ENCODE measurements at places on chromosomes 1 and 21.
A peak's percentile ranks its signal among the peaks of the same experiment; 100 is the strongest.

GRCh38 chr1:7346600-7347570 lies 424.2 kb upstream of the VAMP3 start:
- no peak for DNase-seq

GRCh38 chr1:164320790-164321731 lies 237.9 kb upstream of the PBX1 start:
- DNase-seq, result peak; percentile 8

DNA sequence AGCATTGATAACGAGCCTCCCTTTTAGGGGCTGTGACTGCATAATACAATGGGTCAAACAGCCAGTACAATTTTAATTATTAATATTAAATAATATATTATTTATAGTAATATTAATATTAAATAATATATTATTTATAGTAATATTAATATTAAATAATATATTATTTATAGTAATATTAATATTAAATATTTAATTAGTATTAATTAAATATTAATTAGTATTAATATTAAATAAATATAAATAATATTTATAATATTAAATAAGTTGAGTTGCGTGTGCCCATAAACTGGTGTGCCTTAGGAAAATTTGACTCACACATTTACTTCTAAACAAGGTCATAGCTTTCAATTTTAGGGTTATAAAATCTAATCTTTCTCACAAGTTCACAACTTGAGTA lies 509.3 kb upstream of the RGS18 start:
- no peak for DNase-seq

DNA sequence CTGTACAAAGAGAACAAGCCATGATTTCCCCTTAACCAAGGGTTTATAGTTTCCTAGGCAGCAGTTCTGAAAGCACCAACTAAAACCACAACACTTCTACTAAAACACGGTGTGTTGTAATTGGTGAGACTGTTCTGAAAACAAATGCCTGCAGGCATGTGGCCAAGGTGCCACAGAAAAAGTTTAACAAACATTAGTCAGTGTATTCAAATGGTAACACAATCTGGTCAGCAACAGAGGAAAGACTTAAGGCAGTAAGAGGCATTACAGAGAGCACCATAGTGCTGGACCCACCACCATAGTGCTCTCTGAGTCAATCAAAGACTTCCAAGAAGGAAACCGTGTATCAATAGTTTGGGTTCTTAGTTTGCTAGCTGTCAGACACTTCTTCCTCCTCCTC lies 16.7 kb downstream of the SNIP1 start:
- DNase-seq, result peak; percentile 57

DNA sequence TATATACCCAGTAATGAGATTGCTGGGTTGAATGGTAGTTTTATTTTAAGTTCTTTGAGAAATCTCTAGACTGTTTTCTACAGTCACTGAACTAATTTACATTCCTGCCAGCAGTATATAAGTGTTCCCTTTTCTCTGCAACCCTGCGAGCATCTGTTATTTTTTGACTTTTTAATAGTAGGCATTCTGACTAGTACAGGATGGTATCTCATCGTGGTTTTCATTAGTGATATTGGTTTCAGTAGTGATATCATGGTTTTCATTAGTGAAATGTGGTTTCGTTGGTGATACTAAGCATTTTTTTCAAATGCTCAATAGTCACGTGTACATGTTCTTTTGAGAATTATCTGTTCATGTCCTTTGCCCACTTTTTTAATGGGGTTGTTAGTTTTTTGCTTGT lies 316.8 kb downstream of the PTBP2 start:
- peak; percentile 24 for DNase-seq

DNA sequence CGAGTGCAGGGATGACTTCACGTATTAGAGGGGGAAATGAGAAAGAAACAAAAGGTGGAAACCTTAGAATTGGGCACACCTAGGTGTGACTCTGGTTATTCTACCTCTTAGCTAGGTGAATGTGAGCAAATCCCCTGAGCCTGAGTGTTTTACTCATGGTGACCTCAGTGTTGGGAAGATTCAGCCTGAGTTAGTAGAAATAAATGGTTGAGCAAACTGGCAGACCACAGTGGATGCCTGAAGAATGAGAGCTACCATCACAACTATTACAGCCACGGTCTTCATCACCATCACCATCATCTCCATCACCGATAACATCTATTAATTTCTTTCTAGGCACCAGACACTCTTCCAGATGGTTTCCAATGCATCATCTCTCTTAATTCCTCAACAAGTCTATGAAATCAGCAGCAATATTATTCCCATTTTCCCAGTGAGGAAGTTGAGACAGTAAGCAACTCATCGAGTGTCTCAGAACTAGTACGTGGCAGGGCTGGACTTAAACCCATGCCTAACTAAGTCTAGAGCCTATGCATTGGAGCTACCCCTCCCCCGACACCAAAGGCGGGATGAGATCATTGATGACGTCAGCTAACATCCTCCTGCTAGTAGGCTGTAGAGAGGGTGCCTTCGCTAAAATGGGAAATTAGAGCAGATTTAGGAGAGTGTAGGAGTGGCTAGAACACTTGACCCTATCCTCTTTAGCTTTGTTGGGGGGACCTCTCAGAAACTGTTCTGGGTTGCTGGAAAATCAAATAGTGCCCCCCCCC lies 7.9 kb upstream of the KAZN start:
- DNase-seq, result no peak

DNA sequence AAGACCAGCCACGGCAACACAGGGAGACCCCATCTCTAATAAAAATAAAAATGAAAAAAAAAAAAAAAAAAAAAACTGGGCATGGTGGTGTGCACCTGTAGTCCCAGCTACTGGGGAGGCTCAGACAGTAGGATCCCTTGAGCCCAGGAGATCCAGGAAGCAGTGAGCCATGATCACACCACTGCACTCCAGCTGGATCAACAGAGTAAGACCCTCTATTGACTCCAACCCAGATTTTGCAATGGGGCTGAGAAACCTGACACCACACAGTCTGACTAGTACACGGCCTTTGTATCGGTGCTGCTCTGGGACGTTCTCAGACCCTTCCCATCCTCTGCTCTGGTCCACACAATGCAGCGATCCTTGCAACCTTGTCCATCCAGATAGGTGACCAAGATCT lies 31.8 kb downstream of the SPATA21 start:
- no peak for DNase-seq

DNA sequence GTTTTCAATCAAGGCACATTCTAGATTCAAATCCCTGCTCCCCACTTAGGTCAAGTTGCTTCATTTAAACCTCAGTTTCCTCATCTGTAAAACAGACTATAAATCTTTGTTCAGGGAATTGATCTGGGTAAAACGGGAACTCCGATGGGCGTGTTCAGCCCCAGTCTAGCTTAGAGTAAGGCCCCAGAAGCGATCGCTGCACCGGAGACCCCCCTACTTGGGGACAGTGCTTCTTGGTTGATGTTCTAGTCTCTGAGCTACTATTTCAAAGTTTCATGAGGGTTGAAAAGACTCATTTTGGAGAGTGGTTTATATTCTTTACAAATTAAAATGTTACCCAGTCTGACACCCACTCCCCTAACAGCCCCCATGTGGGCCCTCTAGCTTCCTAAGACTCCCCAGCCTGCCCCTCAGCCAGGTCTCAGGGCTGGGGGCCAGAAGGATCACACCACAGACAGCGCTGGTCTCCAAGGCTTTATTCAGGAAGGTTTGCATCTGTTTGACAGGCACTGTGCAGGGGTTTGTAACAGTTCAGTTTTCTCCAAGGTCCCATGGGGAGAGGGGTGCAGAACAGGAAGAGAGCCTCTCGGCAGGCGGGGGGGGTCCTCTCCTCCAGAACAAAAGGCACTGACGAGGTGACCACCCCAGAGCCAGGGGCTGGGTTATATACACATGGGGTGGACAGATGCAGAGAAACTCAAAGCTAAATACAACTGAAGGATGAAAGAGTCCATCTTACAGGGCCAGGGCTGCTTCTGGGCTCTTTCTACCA lies 82.9 kb downstream of the STUM start:
- DNase-seq, result no peak

DNA sequence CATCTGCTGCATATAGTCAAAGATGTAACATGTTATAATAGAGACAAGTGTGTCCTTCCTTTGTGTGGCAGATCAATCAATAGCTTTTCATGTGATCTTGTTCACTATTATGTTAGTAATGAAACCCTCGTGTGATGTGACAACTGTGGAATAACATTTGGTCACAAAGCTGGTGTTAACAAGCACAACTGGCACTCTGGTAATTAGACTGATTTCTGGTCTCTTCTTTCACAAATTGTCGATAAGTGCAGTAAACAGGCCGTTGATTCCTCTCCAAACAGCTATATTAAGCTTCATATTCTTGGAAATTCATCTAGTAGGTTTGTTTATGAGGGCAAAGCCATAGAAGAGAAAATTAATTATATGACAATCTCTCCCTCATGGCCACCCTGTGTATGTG lies 616.7 kb upstream of the PTBP2 start:
- DNase-seq, result no peak

Data from HCEC 1CT (cell line).